Foreskin keratinocyte (primary cell): ENCODE measurements at places on chromosomes 16 and 17. TPM values are rescaled to one million over a fixed set of nuclear protein-coding genes. Genes with fewer than 3 reads are reported as not detected.

GRCh38 chr16:968620-969019 lies 2.2 kb downstream of the LMF1 start:
- no peak for DNase-seq

- no peak for DNase-seq
Measured at GRCh38 chr17:58338454-58338840, 9.9 kb upstream of the TSPOAP1 start.

- peak; percentile 25 for DNase-seq
Measured at GRCh38 chr17:47776330-47777197, 43.5 kb downstream of the TBX21 start.

DNA sequence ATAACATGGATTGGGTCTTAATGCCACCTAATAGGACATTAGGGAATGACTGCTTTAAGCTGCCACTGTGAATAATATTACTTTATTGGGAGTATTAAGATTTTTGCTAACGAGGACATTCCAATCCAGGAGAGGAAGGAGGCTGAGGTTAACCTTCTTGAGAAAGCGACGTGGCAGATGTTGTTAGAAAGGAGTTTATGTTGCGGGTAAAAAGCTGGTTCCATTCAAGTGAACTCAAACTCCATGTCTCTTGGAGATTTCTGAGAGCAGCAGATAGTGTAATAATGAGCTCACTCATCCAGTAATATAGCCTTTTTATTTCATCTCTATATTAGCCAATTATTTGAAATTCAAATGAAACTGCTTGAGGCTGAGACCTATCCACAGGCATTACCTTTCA lies 75.5 kb downstream of the KNOP1 start:
- DNase-seq = no peak

GRCh38 chr17:74172700-74173099 lies 30.8 kb upstream of the RPL38 start:
- DNase-seq = no peak

- no peak for DNase-seq
Measured at GRCh38 chr17:39639566-39640458, 2.9 kb downstream of the STARD3 start.

- DNase-seq = no peak
Measured at GRCh38 chr17:82449883-82450356, 632 bp downstream of the CYBC1 start.

- DNase-seq = no peak
Measured at GRCh38 chr16:56936491-56936890, 4.5 kb downstream of the HERPUD1 start.

- DNase-seq = no peak
Measured at GRCh38 chr17:79668344-79669250, 57.7 kb upstream of the RBFOX3 start.

DNA sequence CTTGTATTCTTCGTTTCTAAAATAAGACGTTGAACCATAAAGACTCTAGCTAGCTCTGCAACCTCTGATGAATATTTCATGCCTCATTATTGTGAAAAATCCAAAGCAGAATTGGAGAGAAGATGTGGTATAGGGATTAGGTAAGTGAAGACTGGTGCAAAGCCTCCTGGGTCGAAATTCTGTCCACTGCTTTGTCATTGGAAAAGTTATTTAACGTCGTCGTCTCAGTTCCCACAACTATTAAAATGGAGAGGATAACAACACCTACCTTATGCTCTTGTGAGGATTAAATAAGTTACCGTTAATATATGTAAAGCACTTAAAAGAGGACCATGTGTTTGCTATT lies 1.4 kb upstream of the PRPSAP2 start:
- no peak for DNase-seq

DNA sequence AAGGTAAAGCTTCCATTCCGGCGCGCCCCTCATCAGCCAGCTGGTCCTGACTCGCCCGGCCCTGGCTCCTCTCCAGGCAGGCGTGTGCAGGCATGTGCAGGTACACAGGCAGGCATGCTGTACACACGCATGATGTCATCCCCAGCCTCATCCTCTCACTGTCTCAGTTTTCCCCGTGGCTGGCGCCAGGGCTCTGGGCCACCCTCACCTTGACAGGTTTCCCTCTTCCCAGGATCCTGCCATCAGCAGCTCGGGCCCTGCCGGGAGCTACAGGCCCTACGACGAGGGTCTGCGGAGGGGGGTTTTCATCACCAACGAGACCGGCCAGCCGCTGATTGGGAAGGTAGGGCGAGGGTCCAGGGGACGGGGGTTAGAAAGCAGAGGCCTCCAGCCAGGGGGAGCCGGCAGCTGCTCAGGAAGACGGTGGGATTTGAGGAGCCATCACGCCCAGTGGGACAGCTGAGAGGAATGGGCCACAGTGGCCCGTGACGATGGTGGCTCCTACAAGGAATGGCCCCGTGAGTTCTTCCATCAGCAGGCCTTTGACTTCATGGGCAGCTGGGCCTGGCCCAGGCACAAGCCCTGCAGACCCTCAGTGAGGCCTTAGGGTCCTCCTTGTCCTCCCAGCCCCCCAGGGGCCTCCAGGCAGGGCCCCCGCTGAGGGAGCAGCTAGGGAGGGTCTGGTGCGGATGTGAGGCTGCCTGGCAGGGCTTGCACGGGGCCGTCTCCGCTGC lies 8.5 kb downstream of the GAA start:
- DNase-seq = peak; percentile 71

Gene SCNN1B
- polyA plus RNA-seq = 0.11 and 0.13 TPM in 2 replicates

Gene HID1
- polyA plus RNA-seq = 0.15 TPM in 1 of 2 replicates, not detected in the other

Gene MPV17L
- polyA plus RNA-seq = 0.25 and 0.38 TPM in 2 replicates

Gene MYO1C
- polyA plus RNA-seq = 81.9 and 96.8 TPM in 2 replicates

Gene NOD2
- 0.44 and 0.45 TPM in 2 replicates for polyA plus RNA-seq

Gene KRTAP1-5
- polyA plus RNA-seq = not detected in 2 replicates

Gene HERPUD1
- 108 and 144 TPM in 2 replicates for polyA plus RNA-seq

Gene HSDL1
- 7.8 and 8.1 TPM in 2 replicates for polyA plus RNA-seq
